ENCODE measurements at places on chromosomes 5 and 9.

- DNase-seq: no peak
Observed at GRCh38 chr5:176711883-176712282, 64.6 kb downstream of the TSPAN17 start.

DNA sequence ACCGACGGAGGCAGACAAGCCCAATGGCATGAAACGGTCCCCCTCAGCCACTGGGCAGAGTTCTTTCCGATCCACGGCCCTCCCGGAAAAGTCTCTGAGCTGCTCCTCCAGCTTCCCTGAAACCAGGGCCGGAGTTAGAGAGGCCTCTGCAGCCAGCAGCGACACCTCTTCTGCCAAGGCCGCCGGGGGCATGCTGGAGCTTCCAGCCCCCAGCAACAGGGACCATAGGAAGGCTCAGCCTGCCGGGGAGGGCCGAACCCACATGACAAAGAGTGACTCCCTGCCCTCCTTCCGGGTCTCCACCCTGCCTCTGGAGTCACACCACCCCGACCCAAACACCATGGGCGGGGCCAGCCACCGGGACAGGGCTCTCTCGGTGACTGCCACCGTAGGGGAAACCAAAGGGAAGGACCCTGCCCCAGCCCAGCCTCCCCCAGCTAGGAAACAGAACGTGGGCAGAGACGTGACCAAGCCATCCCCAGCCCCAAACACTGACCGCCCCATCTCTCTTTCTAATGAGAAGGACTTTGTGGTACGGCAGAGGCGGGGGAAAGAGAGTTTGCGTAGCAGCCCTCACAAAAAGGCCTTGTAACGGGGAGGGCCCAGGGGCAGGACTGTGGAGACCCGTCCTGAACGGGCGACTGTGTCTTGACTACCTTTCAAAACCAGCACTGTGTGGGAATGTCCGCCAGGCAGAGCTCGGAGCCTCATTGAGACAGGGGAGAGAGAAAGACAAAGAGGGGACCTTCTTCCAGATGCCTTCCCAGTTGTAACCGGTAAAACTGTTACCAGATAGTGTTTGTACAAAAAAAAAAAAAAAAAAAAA is 29.9 kb downstream of the CD180 start:
- no peak for DNase-seq

GRCh38 chr9:77826621-77827020 is 178.5 kb upstream of the GNA14 start:
- no peak for DNase-seq

- no peak for DNase-seq
Observed at GRCh38 chr9:96497117-96497399, 47.1 kb downstream of the HABP4 start.

GRCh38 chr9:131731644-131732043 is 8.2 kb downstream of the RAPGEF1 start:
- no peak for DNase-seq

GRCh38 chr9:85215961-85216360 is 525.8 kb downstream of the AGTPBP1 start:
- DNase-seq: no peak

DNA sequence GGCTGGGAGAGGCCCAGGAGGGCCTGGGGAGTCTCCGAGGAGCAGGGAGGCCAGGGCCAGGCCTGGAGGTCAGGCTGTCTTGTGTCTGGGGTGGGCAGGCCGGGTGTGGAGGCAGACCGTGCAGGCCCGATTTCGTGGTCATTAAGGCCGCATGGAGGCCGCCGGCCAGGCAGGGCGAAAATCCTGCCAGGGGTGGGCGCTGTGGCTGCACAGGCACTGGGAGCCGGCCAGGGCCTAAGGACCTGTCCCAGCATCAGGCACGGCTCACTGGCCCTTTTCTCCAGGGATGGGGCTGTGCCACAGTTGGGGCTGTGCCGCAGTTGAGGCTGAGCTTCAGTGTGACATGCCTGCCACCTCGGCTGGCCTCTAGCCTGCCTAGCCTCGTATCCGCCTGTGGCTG is 35.9 kb downstream of the ASS1 start:
- DNase-seq: no peak

DNA sequence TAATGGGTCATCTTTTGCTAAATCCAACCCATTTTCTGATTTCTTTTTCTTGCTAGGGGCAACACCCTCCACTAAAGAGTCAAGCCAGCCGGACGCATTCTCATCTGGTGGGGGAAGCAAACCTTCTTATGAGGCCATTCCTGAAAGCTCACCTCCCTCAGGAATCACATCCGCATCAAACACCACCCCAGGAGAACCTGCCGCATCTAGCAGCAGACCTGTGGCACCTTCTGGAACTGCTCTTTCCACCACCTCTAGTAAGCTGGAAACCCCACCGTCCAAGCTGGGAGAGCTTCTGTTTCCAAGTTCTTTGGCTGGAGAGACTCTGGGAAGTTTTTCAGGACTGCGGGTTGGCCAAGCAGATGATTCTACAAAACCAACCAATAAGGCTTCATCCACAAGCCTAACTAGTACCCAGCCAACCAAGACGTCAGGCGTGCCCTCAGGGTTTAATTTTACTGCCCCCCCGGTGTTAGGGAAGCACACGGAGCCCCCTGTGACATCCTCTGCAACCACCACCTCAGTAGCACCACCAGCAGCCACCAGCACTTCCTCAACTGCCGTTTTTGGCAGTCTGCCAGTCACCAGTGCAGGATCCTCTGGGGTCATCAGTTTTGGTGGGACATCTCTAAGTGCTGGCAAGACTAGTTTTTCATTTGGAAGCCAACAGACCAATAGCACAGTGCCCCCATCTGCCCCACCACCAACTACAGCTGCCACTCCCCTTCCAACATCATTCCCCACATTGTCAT is 72.0 kb downstream of the NUP214 start:
- no peak for DNase-seq

GRCh38 chr9:32069169-32069813 is 315.2 kb upstream of the ACO1 start:
- DNase-seq: no peak
